ENCODE measurements at places on chromosomes 16 and 17.

- no peak for DNase-seq
These were observed 23.1 kb downstream of the MIS12 start for GRCh38 chr17:5509482-5509881.

GRCh38 chr16:22313876-22314470 is 16.8 kb downstream of the POLR3E start:
- no peak for DNase-seq

DNA sequence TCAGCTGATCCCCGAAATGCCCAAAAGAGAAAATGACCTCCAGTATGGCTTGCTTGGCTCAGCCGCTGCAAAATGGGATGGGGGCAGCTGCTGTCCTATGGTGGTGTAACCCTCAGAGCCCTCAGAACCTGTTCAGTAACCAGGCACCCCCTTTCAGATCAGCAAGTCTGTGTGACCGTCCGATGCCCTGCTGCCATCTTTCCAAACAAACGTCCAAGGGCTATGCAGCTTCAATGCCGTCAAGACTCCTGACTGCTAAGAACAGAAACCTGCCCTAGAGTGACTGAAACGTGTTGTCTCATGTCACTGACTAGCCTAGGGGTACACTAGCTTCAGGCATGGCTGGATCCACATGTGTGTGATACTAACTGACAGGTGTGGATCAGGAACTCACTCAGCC is 70.4 kb downstream of the GNAO1 start:
- DNase-seq: no peak

GRCh38 chr17:42891539-42892152 is 9.0 kb upstream of the G6PC1 start:
- no peak for DNase-seq

DNA sequence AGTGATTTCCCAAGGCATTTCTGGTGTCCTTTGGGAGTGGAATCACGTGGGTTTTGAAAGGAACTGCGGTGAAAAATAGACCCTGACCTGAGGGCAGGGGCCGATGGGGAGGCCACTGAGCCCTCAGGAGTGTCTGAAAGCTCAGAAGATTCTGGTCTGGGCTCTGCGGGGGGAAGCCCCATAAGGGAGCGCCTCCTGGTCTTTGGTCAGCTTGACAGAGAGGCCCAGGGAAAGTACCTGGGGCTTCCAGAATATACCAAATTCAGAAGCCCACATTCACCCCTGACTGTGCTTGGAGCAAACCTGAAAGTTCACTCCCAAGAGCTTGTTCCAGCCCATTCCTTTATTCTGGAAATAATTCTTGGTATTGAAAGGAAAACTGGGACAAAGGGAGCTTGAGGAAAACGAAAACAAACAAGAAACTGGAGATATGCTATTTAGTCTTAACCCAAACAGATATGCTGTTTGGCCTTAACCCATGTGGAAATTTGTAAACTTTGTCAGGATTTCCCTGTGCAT is 23.2 kb upstream of the NAGLU start:
- no peak for DNase-seq

DNA sequence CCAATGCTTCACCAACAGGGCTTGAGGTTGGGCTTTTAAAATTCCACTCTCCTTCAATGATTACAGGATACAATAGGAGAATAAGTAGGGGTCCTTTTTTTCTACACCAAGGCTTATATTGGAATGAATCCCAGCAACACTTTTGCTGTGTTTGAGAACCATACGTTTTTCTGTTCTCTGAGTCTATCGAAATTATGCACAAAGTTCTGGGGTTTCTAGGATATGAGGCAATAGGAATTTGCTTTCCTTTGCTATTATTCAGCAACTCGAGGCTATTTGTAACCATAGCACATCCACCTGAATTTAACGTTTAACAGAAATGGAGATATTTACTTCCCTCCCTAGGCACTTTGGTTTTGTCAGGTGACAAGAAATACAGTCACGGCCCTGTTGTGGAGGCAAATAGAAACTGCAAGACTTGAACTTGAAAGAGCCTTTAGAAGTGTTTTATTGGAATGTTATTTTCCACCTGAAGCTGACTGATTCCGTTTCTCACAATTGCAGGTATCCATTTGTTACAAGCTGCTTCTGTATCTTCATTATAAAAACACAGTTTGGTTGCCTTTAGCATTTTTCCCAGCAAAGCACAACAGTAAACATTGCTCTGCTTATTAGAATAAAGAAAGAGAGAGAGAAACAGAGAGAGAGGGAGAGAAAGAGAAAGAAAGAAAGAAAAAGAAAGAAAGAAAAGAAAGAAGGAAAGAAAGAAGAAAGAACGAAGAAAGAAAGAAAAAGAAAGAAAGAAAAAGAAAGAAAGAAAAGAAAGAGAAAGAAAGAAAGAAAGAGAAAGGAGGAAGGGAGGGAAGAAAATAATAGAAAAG is 109.6 kb downstream of the HS3ST3A1 start:
- no peak for DNase-seq
